ENCODE measurements at places on chromosomes 2 and 18. TPM values are rescaled to one million over a fixed set of nuclear protein-coding genes. Genes with fewer than 3 reads are reported as not detected.
A peak's percentile ranks its signal among the peaks of the same experiment; 100 is the strongest.

Gene STARD6
- not detected for total RNA-seq

Gene SIGLEC15
- not detected for total RNA-seq

Gene TRPM8
- total RNA-seq = not detected

DNA sequence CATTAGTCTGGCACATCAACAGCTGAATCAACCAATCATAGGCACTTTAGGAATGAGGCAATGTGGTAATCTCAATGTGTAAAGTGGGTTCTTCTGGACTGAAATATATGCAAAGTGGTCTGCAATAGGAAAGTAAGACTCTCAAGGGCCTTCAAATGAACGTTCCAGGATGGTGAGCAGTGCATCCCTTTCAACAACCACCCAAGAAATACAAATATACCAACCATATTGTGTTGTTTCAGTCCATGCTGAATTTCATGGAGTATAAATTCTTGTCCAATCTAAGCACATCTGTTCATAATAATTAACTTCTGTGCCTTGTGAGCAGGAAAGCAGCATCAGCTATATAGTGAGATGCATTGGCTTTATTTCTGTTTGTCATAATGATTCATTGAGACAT, 556.2 kb downstream of the THSD7B start:
- no peak for DNase-seq
- no peaks in the 10 kb centered on the region for H3K27me3 ChIP-seq
- no peaks in the 10 kb centered on the region for H3K36me3 ChIP-seq
- H3K27ac ChIP-seq = no peak overlapping the region
- no peak overlapping the region for H3K4me3 ChIP-seq

DNA sequence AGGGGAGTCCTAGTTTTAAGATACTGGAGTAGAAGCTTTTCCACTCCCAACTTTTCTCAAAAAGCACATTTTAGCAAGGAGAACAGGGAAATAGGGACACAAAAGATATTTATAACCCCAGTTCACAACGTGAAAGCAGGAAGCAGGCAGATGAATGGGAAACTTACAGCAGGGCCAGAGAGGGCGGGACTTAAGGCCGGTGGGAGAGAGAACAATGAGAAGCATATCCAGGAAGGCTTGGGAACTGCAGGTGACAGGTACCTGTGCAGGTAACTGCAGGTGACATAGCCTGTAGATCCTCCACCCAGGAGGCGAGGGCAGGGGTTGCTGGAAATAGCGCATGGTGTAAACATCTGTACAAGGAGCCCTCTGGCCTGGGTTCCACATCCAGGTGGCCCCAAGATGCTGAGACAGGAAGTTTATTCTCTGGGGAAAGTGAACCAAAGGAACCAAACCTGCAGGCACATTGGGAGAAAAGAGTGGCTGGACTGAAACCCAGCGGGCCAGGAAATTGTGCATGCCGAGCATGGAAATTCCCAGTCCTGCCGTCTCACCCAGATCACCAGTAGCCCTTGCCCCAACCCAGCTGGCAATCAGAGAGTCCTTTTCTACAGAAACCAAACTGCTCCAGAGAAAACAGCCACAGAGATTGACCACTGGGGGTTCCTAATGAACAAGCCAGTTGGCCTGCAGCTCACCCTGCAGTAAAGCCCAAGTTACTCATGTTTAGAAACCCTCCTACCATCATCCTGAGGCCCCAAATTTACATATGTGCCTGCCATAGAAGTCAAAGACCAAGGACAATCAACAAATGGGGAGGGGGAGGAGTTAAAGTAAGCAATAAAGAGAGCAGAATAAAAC, 24.3 kb upstream of the COL6A3 start:
- H3K27me3 ChIP-seq = no peaks in the 10 kb centered on the region
- H3K4me1 ChIP-seq = peaks cover 69% of the 10 kb centered on the region
- H3K36me3 ChIP-seq = peaks cover 2% of the 10 kb centered on the region
- H3K4me3 ChIP-seq = no peak overlapping the region

- no peaks in the 10 kb centered on the region for H3K27me3 ChIP-seq
- H3K4me3 ChIP-seq = no peak overlapping the region
- no peak overlapping the region for H3K27ac ChIP-seq
- H3K36me3 ChIP-seq = peaks cover 13% of the 10 kb centered on the region
Observed at GRCh38 chr2:99451280-99451679, 38.5 kb downstream of the REV1 start.

DNA sequence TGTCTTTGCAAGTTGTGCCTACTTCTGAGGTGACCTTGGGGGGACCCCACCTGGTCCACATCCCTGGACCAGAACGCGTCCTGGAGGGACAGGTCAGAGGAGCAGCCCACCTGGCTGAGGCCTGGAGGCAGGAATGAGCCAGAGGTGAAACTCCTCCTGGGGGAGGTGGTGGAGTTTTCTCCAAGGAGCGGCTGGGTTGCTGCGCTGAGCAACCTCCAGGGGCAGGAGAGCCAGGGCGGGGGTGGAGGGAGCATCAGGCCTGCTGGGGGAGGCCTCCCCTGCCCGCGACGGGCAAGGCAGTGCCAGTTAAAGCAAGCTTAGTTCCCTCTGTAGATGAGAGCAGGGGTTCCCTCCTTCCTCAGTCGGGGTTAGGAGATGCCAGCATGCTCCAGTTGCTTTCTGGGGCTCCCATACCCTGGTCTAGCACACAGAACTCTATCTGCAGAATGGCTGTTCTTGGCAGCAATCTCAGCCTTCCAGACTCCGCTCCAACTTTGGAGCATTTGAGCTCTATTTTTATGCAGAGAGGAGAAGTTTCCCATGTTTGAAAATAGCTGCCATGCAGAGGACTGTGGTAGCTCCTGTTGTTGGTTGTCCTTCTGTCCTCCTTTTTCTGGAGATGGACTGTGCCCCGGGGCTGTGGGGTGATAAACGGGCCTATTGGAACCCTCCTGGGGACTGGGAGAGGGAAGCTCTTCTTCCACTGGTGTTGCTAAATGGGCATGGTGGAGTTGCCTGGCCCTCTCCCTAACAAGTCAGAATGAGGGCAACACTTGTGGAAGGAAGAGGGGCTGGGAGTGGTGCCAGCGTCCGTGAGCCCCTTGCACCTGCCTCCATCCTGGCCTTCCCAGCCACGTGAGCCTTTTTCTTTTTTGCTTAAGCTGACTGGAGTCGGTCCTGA, 39.1 kb downstream of the B3GNT2 start:
- no peak for DNase-seq
- no peak overlapping the region for H3K4me3 ChIP-seq
- peaks cover 5% of the 10 kb centered on the region for H3K4me1 ChIP-seq
- no peaks in the 10 kb centered on the region for H3K27me3 ChIP-seq

- no peak for DNase-seq
- H3K36me3 ChIP-seq = no peaks in the 10 kb centered on the region
- H3K27ac ChIP-seq = peak overlapping the region; percentile 61
- peaks cover 11% of the 10 kb centered on the region for H3K4me1 ChIP-seq
- H3K27me3 ChIP-seq = no peaks in the 10 kb centered on the region
Observed at GRCh38 chr2:158953454-158953853, 15.0 kb upstream of the TANC1 start.

DNA sequence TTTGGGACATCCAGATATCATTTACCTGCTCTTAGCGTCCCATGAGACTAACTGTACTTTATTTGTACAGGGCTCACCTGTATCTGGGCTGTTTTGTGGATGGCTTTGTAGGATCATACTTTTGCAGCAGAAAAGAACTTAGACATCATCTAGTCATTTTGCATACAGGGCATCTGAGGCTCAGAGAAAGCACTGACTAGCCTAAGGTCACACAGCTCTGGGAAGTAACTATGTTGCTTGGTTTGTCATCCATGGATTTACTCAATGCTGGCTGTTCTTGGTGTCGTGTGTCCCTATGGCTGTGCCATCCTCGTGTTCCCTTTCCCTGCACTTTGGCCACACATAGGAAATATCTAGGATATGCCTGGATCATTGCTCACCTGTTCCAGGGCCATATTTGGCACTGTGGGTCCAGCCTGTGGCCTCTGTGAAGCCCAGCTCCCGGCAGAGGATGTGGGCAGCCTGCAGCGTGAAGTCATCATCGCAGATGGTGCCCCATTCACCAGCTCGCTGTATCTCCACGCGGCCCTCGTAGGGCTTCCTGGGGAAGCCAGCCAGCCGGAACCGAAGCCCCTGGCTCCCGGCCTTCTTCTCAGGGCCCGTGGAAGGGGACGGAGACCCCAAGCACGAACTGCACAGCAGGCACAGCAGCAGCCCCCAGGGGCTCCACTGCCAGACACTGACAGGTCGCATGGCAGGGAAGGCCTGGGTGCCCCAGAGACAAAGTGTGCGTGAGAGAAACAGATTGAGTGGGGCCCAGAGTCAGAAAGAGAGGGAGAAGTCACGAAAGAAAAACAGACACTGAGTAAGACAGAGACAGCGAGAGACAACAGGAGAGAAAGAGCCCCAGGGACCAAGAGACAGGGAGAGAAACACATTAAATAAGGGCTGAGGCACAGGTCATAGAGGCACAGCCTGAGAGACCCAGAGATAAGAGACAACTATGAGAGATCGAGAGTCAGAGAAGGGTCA, 1.5 kb downstream of the LOXL3 start:
- peaks cover 12% of the 10 kb centered on the region for H3K4me1 ChIP-seq
- H3K4me3 ChIP-seq = no peak overlapping the region
- H3K36me3 ChIP-seq = peaks cover 4% of the 10 kb centered on the region
- no peak for DNase-seq
- H3K27me3 ChIP-seq = peaks cover 47% of the 10 kb centered on the region
